Astrocyte (in vitro differentiated cells and primary cell): ENCODE measurements at places on chromosomes 2 and 18. TPM values are rescaled to one million over a fixed set of nuclear protein-coding genes. Genes with fewer than 3 reads are reported as not detected.

NAPG gene
- total RNA-seq, result 30.8 and 33.2 TPM in 2 replicates

DNA sequence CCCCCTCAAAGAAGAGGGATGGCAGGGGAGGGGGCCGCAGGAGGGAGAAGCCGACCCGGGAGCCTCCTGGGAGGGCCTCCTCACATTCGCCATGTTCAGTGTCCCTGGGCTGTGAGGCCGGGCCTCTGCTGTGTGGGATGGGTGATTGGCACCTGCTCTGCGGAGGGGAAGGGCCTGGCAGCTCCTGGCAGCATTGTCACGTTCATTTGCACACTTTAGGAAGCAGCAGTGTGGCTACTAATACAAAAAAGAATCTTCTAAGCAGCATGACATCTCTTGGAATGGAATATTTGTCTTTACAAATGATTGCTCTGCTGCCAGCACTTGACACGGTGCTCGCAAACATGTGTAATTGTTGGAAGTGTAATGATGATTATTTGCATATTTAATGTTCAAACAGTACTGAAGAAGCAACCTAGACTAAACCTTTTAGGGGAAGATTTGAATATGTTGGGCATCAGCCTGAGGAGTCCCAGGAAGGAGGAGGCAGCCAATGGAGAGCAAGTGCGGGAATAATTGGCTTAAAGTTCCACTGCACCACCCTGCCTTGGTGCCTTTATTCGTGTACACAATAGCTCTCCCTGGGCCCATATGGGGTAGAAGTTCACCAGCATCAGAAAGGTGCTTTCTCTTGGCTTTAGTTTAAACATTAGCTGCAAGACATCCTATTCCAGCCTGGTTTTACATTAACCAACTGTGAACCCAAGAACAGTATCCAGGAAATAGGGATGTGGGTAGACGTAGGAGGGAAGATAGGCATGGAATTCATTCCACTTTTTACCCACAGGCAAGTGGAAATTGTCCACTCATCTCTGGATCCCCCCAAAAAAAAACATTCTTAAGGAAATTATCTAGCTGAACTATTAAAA, 404.9 kb downstream of the TMEM182 start:
- H3K27me3 ChIP-seq, result no peaks in the 10 kb centered on the region
- no peaks in the 10 kb centered on the region for H3K36me3 ChIP-seq
- H3K27ac ChIP-seq, result no peak overlapping the region
- H3K4me3 ChIP-seq, result no peak overlapping the region

- no peaks in the 10 kb centered on the region for H3K4me1 ChIP-seq
- DNase-seq, result peak; percentile 40
Observed at GRCh38 chr2:168884975-168885374, 5.3 kb downstream of the SPC25 start.

DNA sequence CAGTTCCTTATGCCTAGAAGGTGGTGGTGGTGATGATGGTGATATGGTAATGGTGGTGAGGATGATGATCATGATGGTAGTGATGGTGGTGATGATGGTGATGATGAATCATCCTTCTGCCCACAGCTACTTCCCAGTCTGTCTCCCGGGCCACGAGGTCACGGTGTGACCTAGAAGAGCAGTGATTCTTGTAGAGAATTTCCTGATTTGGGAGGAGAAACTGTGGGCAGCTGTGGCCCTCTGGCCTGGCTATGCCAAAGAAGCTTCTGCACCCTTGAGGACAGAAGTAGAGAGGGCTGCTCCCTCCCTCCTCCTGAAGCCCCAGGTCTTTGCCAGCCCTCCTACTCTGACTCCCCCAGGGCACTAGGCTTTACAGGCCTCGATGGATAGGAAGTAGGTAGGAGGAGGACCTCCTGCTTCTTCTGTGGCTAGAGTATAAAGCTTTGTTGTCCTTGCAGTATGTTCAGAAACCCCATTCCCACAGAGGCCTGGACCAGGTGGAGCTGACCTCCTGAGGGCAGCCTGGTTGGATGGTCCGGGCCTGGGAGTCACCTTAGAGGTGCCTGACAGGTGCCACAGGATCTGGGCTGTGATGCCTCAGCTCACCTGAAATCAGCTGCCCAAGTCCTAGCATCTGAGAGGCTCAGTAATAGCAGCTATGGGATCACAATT, 57.9 kb upstream of the EPAS1 start:
- H3K4me1 ChIP-seq, result no peaks in the 10 kb centered on the region
- DNase-seq, result no peak
- H3K27ac ChIP-seq, result no peak overlapping the region
- no peaks in the 10 kb centered on the region for H3K36me3 ChIP-seq

SNORC gene
- 2.1 and 3.1 TPM in 2 replicates for total RNA-seq

DNA sequence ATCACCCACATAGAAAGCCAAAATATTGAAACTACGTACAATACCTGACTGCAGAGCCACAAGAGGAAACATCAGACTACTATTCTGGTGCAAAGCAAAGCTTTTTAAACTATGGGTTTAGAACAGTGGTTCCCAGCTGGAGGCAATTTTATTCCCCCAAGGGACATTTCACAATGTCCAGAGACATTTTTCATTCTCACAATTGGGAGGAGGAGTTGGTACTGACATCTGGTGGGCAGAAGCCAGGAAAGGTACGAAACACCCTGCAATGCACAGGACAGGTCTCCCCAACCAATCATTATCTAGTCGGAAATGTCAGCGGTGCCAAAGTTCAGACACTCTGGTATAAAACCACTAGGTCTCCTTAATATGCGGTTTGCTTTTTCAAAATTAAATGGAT, 88.4 kb upstream of the ARL5A start:
- no peak overlapping the region for H3K4me3 ChIP-seq
- H3K27ac ChIP-seq, result no peak overlapping the region
- no peaks in the 10 kb centered on the region for H3K4me1 ChIP-seq

PAX3 gene
- not detected in 2 replicates for total RNA-seq

GRCh38 chr2:68719912-68720311, 14.7 kb upstream of the ARHGAP25 start:
- peaks cover 7% of the 10 kb centered on the region for H3K27me3 ChIP-seq
- H3K27ac ChIP-seq, result no peak overlapping the region
- no peaks in the 10 kb centered on the region for H3K4me1 ChIP-seq
- no peak overlapping the region for H3K4me3 ChIP-seq
- no peaks in the 10 kb centered on the region for H3K36me3 ChIP-seq

TACR1 gene
- total RNA-seq, result not detected in 2 replicates

DNA sequence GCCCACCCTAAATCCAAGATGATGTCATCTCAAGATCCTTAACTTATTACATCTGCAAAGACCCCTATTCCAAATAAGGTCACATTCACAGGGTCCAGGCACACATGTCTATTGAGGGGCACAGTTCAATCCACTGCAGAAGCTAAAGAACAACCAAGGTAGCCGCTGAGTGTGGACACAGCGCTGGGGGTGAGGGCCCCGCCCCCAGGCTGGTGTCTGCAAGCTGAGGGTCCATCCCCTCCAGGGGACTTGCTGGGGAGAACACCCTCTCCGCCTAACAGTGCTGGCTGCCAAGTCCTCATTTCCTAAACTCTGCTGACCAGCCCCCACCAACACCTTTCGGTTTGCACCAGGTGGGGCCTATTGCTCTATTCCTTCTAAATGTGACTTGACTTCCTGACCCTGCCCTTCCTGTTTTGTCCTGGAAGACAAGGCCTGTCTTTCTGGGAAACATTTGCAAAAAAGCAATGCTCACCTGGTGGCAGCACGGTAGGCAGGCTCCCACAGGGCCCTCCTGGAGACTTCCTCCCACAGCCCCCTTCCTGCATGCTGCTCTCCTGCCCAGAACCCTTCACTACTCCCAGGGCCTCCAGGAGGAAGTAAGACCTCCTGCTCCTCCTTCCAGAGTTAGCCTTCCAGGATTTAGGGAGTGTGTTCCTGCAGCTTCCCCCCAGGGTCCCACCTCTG, 24.4 kb upstream of the TEX44 start:
- H3K4me3 ChIP-seq, result no peak overlapping the region
- H3K36me3 ChIP-seq, result no peaks in the 10 kb centered on the region
- no peak overlapping the region for H3K27ac ChIP-seq
- H3K4me1 ChIP-seq, result no peaks in the 10 kb centered on the region

CFAP65 gene
- 0.22 and 0.27 TPM in 2 replicates for total RNA-seq

NPAS2 gene
- 5.5 and 5.8 TPM in 2 replicates for total RNA-seq

ASXL3 gene
- total RNA-seq, result 6.4 and 8.2 TPM in 2 replicates

PUS10 gene
- 7.7 and 9.4 TPM in 2 replicates for total RNA-seq

MDH1 gene
- 175 and 177 TPM in 2 replicates for total RNA-seq

SPHKAP gene
- total RNA-seq, result not detected in 2 replicates

PPP4R3B gene
- total RNA-seq, result 33.6 and 38.2 TPM in 2 replicates

DNA sequence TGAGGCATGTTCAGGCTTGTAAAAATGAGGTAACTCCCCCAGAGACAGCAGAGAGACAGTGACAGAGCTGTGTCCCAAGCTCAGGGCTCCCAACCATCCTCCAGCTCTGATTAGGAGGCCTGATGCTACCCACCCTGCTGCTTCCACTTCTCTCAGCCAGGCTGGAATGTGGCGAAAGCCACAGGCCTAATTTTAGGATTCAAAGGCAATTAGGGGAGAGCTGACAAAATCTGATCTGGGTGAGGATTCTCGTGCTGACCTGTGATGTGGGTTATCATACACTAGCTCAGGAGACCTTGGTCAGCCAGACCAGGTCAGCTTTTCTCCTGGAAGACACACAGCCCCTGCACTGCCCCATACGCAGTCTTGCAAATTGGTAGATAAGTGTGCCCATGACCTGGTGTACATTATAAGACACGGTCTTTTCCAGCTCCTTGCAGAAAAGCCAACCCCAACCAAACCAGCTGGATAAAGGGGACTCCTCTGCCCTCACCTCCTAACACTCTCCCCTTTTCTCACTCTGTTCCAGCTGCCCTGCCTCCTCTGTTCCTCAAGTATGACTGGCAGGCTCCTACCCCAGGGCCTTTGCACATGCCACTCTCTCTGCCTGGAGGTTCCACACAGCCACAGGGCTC, 225.9 kb downstream of the MGAT5 start:
- H3K4me3 ChIP-seq, result no peak overlapping the region
- no peaks in the 10 kb centered on the region for H3K27me3 ChIP-seq
- no peak for DNase-seq
- no peaks in the 10 kb centered on the region for H3K36me3 ChIP-seq
- no peaks in the 10 kb centered on the region for H3K4me1 ChIP-seq

DNA sequence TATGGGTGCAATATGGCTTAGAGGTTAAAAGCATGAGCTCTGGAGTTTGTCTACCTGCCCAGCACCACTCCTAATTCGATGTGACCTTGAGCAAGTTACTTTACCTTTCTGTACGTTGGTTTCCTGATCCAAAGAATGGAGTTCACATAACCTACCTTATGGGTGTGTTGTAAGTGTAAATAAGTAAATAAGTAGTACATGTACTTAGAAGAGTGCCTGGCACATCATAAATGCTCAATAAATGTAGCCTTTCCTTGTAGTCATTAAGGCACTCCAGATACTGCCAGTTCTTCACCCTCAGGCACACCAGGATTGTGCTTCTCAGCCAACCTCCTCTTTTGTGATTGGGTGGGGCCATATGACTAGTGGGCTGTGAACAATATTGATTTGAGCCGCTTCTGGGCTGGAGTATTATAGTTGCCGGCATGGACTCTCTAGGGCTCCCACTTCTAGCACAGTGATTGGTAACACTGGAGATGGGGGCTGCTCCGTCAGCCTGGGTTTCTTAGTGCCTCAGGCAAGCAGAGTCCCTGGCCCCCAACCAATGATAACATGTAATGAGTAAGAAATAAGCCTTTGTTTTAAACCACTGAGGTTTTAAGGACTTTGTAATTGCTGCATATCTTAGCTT, 101.7 kb upstream of the NOSTRIN start:
- DNase-seq, result peak; percentile 69
- no peak overlapping the region for H3K27ac ChIP-seq
- no peaks in the 10 kb centered on the region for H3K4me1 ChIP-seq
- H3K36me3 ChIP-seq, result no peaks in the 10 kb centered on the region
- H3K4me3 ChIP-seq, result no peak overlapping the region
- H3K27me3 ChIP-seq, result no peaks in the 10 kb centered on the region

GRCh38 chr18:49212819-49213218, 247.6 kb downstream of the DYM start:
- H3K4me1 ChIP-seq, result peaks cover under 1% of the 10 kb centered on the region
- H3K27ac ChIP-seq, result no peak overlapping the region
- H3K27me3 ChIP-seq, result no peaks in the 10 kb centered on the region
- peak; percentile 44 for DNase-seq

GRCh38 chr18:11865071-11865470, 13.9 kb downstream of the CHMP1B start:
- no peak for DNase-seq
- no peak overlapping the region for H3K27ac ChIP-seq
- no peak overlapping the region for H3K4me3 ChIP-seq
- H3K27me3 ChIP-seq, result no peaks in the 10 kb centered on the region
- H3K4me1 ChIP-seq, result peaks cover 2% of the 10 kb centered on the region
